Dermis microvascular lymphatic vessel endothelial cell (primary cell): ENCODE measurements at places on chromosomes 3 and 15. TPM values are rescaled to one million over a fixed set of nuclear protein-coding genes. Genes with fewer than 3 reads are reported as not detected.

P2RY12 gene
- not detected in 2 replicates for total RNA-seq

MON1A gene
- total RNA-seq: 6.5 and 10.0 TPM in 2 replicates

SERP1 gene
- 97.2 and 130 TPM in 2 replicates for total RNA-seq

DNA sequence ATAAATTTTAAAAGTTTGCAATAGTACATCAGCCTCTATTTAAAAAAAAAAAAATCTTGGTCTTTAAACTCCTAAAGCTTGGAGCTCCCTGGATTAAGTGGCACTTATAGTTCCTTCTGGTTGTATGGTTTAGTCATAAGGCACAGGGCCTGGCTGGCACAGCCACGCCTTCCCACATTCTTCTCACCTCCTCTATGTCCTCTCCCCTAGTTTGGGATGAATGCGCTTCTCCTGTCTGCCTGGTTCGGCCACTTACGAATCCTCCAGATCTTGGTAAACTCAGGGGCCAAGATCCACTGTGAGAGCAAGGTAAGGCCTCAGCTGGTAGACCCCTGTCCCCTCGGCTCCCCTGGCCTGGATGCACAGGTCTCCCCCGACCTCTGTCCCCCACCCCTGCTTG lies 10.0 kb downstream of the ANKDD1A start:
- no peak for DNase-seq
